NCI-H1092 (cell line): ENCODE measurements at places on chromosomes 16 and 17.

DNA sequence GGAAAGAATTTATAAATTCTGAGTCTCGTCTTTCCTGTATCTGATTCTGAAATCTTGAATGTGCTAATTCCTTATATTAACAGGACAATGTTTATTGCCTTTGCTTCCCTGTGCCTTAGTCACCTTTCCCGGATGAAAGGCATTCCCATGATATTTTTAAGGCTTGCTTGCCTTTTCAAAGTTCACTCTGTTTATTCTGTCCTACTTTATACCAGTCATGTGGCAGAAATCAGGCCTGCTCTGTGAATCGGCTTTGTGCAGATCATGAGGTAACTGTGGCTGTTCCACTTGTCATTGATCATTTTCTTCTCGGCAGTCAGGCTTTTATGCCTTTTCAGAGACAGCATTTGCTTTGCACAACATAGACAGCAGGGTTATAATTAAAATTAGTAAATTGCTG, 28.8 kb upstream of the ABCC11 start:
- DNase-seq: peak; percentile 3

GRCh38 chr17:48584223-48584741, 5.8 kb downstream of the HOXB3 start:
- no peak for DNase-seq

- no peak for DNase-seq
Measured at GRCh38 chr17:8673612-8674011, 43.1 kb upstream of the MYH10 start.

DNA sequence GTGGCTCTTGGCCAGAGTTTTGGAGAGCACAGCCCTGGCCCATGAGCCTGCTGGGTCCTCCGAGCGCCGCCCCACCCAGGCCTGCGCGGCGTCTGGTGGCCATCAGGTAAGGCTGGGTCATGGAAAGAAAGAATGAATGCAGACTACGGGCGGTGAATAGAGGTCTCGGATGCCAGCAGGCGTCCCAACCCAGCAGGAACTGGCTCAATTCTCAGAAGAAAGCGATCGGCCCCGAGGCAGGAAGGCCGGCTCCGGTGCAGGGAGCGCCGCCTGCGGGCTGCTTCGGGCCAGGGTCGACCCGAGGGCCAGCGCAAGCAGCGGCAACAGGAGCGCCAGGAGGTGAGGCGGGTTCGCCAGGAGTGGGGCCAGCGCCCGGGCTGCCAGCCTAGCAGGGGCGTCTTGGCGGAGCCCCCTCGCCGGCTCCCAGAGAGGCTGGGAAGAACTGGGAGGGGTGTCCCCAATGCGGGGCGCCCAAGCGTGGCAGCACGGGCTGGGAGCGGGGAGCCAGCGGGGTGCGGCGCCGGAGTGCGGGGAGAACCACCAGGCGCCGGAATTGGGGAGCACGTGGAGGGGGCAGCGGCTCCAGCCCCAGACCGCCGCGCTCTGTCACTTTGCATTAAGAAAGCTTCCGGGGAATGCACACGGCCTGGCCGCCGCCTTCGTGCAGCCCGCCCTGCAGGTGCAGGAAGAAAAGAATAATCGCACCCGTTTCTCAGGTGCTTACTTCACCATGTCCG, 7.1 kb upstream of the TMC5 start:
- peak; percentile 14 for DNase-seq
